ENCODE measurements at places on chromosomes 11 and 22.

GRCh38 chr11:17544181-17544622, at the start of gene USH1C:
TSS of gene USH1C (minus strand) at chr11:17544416. CDS start at chr11:17544307, 109 bp downstream.
- DNase-seq: no peak

- no peak for DNase-seq
Observed at GRCh38 chr11:131463162-131463561, 92.7 kb downstream of the NTM start.

- no peak for DNase-seq
Observed at GRCh38 chr11:46352063-46352841, 5.0 kb downstream of the DGKZ start.

DNA sequence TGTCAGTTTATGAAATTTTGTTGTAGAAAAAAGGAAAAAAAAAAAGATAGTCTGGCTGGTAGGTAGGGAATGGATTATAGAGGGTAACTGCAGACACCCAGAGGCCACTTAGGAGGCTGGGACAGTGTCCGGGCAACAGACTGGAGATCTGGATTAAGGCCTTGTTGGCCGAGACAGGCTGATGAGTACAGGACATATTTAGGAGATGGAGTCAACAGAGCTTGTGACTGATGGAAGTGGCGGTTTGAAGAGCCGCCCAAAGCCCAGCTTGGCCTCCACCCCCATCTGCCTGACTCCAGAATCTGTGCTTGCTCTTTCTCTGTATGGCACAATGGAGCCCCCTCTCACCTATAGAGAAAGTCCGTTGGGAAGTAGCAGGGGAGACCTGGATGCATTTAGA, 7.6 kb downstream of the PLEKHB1 start:
- no peak for DNase-seq

DNA sequence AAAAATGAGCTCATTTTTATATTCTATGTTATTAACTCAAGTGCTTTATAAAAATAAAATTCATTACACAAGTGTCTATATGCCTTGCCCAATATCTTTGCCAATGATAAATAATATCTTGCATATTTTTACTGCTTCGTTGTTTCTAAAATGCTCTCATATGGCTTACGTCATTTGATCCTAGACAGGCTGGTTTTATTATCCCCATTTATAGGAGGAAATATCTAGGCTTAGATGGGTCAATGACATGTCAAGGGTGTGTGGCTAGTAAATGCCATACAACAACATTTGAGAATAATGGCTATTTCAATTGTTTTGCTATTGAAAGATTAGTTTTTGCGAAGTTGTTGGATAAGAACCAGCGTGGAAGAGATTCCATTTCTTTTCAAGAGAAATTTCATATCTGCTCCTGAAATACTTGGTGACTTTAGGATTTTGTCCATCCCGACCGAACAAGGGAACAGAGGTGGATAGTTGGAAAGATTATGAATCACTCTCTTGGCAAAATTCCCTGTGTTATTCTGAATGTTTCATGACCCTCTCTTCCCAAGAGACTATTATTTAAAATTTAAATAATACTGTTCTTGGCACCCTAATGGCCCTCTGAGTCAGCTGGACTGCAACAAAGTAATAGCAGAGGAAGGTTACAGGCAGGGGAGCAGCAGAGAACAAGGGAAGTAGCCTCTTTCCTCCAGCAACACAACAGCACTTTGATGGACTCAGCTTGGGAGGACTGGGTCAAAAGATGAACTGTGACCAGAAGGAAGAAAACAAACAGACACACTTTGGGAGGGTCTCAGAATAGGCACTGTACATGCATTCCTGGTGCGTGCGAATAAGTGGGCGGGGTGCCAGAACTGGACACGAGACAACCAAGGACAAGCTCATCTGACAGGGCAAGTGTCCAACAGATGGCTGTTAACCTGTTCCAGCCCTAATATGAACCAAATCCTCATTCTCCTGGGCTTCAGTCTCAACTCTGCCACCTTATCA, 94.5 kb downstream of the ME3 start:
- DNase-seq: no peak

- no peak for DNase-seq
Observed at GRCh38 chr11:12529793-12530192, 144.4 kb upstream of the TEAD1 start.

Data from non-pigmented ciliary epithelial cell (primary cell).